ENCODE measurements at places on chromosomes 13 and 19.

DNA sequence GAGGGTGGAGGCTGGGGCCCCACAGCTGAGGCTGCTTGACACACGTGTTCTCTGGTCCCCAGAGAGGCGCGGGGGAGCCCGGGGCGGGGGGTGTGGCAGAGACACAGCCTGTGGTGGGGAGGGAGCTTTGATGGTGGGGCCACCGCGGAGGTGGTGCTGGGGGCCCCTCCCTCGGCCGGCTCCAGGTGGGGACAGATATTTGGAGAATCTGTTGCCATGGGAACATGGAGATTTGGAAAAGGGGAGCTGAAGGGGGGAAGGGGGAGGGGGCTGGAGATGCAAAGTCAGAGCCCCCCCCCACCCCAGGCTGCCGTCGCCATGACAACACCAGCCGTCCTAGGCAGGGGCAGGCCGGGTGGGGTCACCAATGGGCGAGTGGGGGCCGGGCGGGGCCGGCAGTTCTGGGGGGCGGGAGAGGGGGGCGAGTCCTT, 1.2 kb downstream of the PRKCG start:
- no peak for DNase-seq

DNA sequence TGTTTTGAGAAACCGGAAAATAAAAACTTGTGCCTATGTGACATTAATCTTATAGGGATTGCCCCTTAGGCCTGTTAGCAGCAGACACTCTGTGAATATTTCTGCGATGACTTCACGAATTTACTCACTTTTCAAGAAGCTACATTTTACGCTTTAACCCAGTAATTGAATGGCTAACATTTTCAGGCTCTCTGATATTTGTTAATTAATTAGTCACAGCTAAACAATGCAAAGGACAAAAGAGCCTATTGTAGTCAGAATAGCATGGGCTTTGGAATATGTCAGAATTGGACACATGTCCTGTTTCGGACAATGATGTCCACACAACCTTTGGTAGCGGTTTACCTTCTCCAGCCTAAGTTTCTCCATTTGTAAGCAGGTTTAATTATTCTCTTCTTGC, 506.6 kb downstream of the EFNB2 start:
- peak; percentile 72 for DNase-seq

- no peak for DNase-seq
These were observed 30.2 kb upstream of the SACS start for GRCh38 chr13:23463661-23464060.

GRCh38 chr19:12664406-12665280, 1.9 kb downstream of the MAN2B1 start:
- no peak for DNase-seq

- DNase-seq = no peak
These were observed 260.6 kb downstream of the ATP8A2 start for GRCh38 chr13:25632166-25632888.

GRCh38 chr13:67439365-67439764, 209.2 kb upstream of the PCDH9 start:
- no peak for DNase-seq
